ENCODE measurements at places on chromosomes 2 and 18.

DNA sequence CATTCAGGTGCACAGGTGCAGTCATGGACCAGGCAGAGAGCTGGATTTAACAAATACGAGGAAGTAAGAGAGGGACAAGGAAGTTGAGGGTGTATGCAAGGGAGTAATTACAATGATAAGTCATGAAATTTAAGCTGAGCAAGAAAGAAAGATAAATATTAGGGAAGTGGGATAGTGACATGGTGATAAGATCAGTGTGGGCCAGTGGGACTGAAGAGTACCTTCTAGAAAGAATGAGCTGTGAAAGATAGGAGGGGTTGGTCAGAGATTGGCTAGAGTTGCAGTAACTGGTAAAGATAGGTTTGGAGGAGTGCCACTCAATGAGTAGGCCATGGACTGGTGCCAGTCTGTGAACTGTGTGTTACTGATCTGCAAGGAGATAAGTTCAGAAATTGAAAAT, 200.8 kb upstream of the SIX3 start:
- DNase-seq: no peak

GRCh38 chr2:168471163-168471475, 15.0 kb downstream of the CERS6 start:
- DNase-seq: no peak

DNA sequence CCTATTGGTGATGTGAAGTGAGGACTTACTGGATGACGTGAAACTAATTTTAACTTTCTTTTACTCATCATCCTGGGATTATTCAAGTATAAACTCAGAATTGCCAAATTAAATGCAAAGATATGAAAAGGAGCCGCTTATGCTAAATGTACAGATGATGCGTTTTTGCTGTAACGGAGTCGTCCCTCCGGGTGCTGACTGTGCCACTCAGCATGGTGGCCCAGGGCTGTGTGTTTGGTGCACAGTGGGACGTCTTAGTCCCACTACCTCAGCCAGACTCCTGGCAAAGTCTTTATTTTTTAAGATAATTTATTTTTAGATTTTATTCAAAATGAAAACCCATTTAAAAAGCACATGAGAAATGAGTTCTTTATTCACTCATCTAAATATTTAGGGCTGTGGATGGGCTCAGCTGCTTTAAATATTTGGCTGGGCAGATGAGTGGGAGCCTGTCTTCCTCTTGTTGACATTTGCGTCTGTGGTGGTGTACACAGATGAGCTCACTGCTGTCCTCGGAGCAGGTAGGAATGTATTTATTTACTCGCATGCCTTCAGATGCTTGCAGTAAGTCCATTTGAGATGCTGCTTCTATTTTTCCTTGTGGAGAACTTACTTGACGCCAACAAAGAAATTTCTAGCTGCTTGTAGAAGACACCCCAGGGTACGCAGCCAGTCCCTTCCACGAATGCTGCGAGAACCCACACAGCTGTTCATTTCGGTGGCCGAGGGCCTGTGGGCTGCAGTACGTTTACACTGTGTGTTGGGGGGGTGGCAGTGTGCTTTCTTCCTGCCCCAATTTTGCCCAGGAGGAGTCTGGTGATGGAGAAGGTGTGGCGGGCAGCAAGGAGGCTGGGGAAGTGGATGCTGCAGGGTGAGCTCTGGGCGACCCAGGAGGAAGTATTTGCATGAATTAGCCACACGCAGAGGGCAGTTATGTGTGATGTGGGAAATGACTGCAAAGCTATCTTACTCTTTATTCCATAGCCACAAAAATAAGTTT, 105.0 kb downstream of the AGAP1 start:
- no peak for DNase-seq

- DNase-seq: no peak
These were observed 42.1 kb upstream of the ITSN2 start for GRCh38 chr2:24402242-24403097.

DNA sequence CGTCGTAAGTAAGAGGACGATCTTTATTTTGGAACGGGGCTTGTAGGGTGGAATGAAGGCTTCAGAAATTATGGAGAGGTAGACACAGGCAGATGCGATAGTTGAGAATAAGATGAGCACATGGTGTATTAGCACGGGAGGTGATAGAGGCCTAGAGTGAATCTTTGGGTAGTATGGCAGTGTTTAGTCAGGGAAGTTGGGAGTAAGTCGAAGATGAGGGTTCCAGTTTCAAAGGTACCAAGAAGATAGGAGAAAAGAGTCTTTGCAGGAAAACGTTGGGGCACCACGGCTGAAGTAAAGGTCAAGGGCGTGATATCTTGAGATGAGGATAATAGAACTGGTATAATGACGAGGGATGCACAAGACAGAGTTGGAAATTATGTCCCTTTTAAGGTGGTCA, 654 bp downstream of the PIK3C3 start:
- no peak for DNase-seq

GRCh38 chr2:5474716-5475115, 217.5 kb upstream of the SOX11 start:
- no peak for DNase-seq

DNA sequence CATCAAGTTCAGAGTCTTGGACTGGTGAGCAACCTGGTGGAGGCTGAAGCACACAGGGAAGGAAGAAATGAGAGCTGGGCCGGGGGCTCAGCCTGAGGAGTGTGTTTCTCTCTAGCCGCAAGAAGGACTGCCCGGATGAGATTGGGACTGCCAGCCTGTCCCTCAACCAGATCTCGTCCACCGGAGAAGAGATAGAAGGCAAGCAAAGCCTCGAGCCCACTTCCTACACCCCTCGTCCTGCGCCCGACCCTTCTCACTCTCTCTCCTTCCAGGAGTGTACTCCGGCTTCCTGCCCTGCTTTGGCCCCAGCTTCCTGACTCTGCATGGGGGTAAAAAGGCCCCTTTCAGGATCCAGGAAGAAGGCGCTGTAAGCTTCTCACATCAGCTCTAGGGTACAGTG, 26.2 kb downstream of the FER1L5 start:
- DNase-seq: no peak

DNA sequence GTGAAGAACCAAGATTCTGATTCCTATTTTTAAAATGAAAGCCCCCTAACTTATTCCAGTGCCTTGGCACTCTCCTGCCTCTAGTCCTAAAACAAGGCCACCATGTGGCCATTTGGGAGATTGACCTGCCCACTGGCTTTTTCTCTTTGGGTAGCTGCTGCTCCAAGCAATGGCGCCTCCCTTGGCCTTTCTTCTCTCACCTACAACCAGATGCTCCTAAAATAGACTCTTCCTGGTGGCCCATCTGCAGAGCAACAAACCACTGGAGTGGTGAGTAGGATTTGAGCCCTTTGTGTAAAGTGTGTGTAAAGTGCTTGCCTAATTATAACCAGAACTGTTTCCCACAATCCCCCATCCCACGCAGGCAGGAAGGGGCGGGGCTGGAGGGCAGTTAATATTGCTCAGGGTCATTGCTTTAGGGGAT, 114.2 kb downstream of the FHOD3 start:
- DNase-seq: no peak

DNA sequence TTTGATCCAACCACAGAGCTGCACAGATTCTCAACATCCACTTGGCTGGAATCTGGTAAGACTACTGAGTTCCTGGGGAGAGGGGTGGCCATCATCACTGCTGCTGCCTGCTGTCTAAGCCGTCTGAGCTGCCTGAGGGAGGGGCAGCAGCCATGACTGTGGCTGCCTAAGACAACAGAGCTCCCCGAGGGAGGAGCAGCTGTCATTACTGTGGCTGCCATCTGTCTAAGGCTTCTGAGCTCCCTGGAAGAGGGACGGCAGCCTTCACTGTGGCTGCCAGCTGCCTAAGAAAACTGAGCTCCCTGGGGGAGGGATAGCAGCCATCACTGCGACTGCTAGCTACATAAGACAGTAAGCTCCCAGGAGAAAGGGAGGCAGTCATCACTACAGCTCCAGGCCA, 584.4 kb downstream of the NR4A2 start:
- DNase-seq: no peak

- no peak for DNase-seq
These were observed 2.7 kb upstream of the CCBE1 start for GRCh38 chr18:59699750-59700534.

GRCh38 chr2:199692489-199692888, 158.5 kb downstream of the FTCDNL1 start:
- DNase-seq: no peak

DNA sequence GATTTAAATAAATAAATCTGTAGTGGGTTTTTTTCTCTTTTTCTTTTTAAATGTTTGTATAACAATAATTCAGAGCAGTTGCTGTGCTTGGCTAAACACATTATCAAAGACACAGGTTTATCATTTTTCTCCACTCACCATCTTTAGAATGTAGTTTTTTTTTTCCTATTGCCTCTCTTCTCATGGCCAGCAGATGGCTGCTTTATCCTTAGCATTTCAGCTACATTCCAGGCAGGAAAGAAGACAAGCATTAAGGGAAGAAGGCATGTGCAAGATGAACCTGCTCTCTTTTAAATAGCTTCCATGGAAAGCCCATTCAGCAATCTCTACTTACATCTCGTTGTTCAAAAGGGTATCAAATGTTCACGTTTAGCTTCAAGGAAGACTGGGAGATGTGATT, 42.6 kb downstream of the ARHGAP15 start:
- no peak for DNase-seq

DNA sequence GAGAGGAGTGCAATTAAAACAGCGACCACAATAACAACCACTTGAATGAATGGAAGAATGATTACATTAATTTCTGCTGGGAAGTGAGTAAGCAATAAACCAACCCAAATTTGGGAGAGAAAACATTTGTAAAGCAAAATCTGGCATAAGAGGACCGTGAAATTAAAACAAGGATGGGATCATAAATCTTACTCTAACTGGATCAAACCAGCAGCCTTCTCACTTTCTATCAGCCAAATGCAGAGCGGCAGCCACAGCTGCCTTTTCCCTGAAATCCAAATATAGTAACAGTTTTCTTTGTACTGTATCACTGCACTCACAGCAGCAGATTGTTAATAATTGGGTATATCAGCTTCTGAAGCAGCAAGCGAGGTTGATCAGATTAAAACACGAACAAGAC, 245.2 kb upstream of the REG3G start:
- no peak for DNase-seq

- no peak for DNase-seq
These were observed 595 bp downstream of the PARD6G start for GRCh38 chr18:80246445-80247392.

DNA sequence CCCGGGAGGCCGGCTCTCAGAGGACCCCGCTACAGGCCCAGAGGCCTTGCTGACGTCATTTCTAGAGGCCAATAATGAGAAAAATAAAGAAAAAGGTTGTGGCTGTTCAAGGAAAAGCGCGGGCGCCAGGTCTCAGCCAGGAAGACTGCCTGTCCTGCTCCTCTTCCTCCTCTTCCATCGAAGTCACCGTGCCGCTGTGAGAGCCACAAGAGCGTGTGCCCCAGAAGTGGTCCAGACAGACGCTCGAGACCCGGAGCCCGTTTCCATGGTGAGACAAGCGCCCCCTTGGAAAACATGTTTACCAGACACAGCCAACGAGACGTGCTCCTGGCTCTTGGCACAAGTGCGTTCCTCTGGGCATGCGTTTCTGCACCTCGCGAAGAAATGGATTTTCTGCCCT, 210.5 kb downstream of the HDAC4 start:
- no peak for DNase-seq

DNA sequence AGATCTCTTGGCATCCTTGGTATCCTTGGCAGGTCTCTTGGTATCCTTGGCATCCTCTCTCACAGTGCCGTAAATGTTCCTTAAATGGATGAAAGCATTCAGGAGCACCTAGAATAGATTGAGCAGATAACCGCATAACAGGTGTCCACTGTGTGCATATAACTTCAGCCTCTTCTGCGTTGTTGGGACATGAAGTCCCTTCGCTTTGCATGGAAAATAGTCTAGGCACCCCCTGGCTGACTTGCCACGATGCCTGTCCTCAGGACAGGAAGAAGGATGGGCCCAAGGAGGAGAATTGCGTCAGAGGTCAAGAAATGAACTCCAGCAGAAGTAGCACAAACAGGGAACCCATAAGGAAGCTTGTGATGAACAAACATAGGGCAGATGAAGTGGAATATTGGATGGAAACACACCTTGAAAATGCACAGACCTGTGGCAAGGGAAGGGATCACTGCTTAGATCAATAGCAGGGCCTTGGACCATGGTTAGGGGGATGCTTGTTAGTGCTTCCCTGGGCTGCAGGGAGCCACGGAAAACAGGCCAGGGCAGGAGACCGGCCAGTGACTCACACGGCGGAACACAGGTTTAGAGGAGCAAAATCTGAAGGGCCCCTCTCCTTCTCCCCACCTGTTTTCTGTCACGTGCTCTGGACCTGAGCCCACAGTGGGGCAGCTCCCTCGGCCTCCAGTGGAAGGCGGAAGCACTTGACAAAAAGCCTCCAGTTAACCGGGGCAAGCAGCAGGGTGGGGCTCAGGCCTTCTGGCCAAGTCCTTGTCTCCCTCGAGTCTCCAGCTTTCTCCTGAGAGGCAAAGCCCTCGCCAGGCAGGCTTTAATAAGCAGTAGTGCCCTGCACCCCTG, 99.2 kb upstream of the ASAP2 start:
- DNase-seq: no peak

- DNase-seq: no peak
These were observed 4.6 kb upstream of the MLPH start for GRCh38 chr2:237482485-237482884.

DNA sequence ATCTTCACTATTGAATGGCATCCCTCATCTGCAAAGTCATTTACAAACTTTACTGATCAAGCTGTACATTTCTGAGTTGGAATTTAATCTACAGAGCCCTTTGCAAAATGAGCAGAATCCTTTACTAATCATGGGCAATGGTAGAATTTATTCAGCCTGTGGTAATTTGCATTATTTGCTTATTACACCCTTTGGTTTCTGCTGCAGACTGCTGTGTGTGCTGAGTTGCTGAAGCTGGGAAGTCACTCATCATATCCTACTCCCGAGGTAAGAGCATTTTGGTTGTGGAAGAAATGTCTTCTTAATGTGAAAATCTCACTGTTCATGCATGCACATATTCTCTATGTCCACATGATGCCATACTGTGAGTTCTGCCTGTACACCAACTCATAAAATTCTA, 357.4 kb upstream of the SLC39A10 start:
- DNase-seq: no peak

GRCh38 chr2:38682008-38682575, 16.2 kb downstream of the GALM start:
- DNase-seq: peak; percentile 68

DNA sequence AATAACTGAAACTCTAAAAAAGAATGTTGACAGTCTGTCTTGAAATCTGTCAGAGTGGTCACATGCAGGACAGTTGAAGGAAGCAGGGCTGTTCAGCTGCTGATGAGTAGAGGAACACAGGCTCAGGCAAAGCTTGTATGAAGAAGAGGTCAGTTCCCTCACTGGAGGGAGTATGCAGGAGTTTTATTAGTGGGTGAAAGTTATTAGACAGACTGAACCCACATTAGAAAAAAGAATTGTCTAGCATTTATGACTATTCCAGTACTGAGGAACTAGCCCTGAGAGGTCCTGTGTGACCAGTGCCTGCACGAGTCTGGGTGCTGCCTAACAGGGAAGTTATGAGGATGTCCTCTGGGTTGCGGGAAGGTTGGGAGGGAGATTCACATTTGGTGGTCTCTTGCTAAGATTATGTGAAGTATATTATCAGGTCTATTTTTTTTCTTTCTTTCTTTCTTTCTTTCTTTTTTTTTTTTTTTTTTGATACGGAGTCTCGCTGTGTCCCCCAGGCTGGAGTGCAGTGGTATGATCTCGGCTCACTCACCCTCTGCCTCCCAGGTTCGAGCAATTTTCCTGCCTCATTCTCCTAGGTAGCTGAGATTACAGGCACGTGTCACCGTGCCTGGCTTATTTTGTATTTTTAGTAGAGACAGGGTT, 9.6 kb downstream of the TET3 start:
- DNase-seq: no peak

Data from activated CD4-positive, alpha-beta T cell treated with anti-CD3 and anti-CD28 coated beads, Interleukin-2, amount 50 U/mL, for 16 hours (primary cell).